Putamen (tissue), 1 donor: ENCODE measurements at places on chromosomes 7 and 10.

DNA sequence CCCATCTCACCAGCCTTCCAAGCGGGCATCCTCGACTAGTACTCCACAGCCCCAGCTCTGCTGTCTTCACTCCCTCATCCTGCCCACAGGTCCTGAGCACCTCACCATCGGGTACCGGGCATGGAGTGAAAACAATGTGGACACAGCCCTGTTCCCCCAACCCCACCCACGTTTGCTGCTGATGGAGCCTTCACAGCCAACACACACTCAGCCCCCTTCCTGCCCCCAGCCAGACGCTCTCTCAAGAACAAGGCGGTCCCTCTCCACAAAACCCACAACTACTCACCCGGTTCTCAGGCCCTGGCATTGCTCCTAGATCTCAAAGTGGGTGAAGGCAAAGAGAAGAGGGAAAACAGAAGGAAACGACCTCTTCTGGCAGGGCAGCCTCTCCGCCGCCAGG is 56.1 kb downstream of the SLIT1 start:
- peak; percentile 23 for DNase-seq

- DNase-seq: peak; percentile 3
These were observed at the start of gene HTR7 for GRCh38 chr10:90857635-90858460. TSS of gene HTR7 (minus strand) at chr10:90858039. CDS start at chr10:90857671, 368 bp downstream.

- no peak for DNase-seq
These were observed 349.8 kb downstream of the NXPH1 start for GRCh38 chr7:8783229-8783628.

DNA sequence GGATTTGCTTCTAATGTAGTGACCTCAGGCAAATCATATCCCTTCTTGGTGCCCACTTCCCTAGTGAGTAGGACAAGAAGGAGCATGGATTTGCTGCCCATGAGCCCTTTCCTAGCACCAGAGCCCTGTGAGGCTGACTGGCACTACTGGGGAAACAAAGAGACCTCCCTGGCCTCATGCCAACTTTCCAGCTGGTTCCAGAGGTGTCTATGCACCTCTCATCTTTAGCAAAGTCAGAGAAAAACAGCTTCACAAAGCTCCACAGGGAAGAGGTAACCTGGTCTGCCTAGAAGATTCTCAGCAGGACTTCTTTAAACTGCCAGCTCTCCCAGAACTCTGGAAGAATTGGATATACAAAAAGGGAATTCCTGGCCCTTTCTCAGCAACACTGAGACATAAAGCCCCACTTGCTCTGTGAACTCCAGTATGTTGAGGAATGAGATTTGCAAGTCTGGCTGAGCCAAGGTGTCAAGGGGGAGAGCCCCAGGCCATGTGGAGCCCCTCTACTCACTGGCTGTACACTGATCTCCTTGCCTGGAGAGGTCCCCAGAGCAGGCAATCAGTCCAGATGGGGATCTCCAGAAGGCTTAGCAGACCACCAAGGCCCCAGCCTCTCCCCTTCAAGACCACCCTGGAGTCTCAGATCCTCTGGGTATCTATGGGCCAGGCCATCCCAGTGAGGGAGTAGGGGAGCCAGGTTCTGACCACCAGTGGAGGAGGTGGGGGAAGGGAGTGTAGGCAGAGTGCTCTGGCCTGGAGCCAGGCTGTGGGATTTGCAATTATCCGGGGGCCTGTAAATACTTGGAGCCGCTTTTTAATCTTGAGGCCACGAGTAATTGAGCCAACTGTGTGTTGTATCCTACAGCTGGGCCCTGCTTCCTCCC is 24.4 kb upstream of the RBM20 start:
- no peak for DNase-seq

DNA sequence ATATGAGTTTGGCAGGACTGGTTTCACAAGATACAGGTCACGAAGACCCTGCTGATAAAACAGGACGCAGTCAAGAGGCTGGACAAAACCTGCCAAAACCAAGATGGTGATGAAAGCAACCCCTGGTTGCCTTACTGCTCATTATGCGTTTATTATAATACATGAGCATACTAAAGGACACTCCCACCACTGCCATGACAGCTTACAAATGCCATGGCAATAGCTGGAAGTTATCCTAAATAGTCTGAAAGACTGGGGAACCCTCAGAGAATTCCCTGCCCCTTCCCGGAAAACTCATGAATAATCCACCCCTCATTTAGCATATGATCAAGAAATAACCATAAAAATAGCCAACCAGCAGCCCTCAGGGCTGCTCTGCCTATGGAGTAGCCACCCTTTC is 73.1 kb downstream of the TEX36 start:
- no peak for DNase-seq

- DNase-seq: no peak
These were observed 275.2 kb upstream of the MGMT start for GRCh38 chr10:129191797-129192196.

GRCh38 chr10:59991661-59992060 is 85.3 kb upstream of the CCDC6 start:
- DNase-seq: peak; percentile 58

DNA sequence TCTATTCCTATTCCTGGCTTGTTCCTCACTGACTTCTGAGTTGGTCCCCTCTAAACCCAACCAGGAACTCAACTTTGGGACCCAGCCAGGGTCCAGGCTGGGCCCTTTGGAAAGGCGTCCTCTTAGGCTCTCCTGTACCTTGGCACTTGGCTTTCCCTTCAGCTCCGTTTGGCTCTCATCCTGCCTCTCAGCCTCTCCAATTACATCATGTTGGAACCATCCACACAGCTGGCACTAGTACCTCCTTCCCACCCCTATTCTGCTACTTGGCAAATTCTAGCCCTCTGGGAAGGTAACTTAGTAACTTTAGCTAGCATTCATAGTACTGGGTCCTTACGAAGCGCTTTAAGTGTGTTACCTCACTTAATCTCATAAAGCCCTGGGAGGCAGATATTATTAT is 205.3 kb upstream of the HABP2 start:
- DNase-seq: no peak

- no peak for DNase-seq
These were observed 89.9 kb upstream of the BTBD16 start for GRCh38 chr10:122181041-122181732.

DNA sequence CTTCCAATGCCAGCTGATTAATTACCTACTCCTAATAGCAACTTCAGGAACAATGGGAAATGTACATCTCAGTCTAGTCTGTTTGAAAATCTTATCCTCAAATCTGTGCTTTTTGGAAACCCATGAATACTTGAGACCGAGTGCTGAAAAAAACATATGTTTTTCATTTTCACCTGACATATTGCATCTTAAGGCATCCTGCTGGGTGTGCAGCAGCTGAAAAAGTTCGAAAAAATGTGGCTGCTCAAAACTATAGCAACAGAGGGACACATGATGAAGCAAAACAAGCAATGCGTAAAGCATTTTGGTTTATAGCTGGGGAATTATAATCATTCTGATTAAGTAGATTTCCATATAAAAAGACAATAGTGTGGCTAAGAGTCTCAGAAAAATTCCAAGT is 218.0 kb downstream of the CREB5 start:
- no peak for DNase-seq

DNA sequence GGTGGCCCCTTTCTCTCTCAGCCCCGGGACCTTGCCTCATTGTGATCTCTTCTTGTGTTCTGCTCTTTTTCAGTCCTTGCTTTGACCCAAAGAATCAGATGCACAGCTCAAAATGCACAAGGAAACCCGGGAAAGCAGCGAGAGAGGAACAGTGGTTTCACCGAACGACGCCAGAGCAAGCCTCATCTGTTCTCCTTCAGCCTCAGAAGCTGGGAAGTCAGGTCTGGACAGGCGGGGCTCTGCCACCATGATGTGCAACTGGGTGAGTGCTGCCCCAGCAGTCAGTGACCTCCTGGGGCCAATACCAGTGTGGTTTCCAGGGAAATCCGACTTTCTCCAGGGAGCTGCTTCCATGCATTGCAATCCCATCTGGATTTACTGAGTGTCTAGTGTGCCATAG is 133.4 kb downstream of the PRKCQ start:
- DNase-seq: no peak

DNA sequence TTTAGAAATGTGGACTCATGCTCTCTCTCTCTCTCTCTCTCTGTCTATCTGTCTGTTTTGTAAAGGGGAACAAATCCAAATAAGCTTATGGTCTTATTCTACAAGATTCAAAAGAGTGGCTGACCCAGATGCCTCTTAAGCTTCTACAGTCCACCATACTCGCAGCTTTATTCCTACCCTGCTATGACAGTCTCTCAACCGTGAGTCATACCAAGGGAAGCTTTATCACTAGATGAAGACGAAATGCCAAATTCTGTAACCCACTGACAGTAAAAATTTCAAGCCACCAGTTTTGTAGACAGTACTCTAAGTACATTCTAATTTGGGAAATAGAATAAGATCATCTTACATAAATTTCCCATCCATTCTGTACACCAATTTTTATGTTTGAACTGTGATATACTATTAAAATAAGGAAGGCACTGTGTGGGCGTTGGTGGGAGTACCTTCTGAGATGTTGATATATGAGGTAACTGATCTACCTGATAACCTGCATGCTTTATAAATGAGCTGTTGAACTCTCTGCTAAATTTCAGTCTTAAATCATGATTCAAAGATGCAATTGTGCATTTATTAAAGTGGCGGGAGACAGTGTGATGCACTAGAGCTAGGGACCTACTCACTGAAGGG is 153.2 kb downstream of the KLF6 start:
- DNase-seq: peak; percentile 34

DNA sequence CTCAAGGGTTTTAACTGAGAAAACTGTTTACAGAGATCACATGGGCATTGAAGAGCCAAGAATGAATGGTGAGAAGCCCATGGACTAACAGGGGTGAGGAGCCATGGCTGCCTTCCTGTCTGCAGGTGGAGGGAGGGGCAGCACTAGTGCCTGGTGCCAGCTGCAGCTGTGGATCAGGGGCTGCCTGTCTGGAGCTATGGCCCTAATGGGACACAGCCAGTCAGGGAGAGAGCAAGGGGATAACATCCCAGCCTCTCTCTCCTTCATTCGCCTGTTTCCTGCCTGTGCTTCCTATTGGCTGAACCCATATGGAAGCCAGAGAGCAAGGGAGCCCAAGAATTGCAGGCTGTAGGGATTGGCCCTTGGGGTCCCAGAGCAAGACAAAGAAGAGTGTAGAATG is 125.8 kb upstream of the GAD2 start:
- DNase-seq: no peak

DNA sequence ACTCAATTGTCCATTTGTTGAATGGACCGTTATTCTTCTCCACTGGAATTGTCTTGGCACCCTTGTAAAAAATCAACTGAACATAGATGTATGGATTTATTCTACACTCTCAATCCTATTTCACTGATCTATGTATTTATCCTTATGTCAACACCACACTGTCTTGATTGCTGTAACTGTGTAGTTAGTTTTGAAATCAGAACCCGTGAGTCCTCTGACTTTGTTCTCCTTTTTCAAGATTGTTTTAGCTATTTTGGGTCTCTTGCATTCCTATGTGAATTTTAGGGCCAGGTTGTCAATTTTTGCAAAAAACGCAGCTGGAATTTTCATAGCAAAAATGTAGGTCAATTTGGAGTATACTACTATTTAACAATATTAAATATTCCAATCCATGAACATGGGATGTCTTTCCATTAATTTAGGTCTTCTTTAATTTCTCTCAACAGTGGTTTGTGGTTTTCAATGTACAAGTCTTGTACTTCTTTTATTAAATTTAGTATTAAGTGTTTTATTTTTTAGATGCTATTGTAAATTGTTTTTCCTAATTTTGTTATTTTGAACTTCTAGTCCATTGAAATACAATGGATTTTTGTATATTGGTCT is 10.0 kb downstream of the CAMK2B start:
- no peak for DNase-seq

GRCh38 chr10:8073691-8074416 is 19.4 kb downstream of the GATA3 start:
- DNase-seq: no peak

GRCh38 chr7:130741331-130741995 is 7.5 kb upstream of the KLF14 start:
- no peak for DNase-seq

- no peak for DNase-seq
These were observed 30.7 kb upstream of the ZNF92 start for GRCh38 chr7:65342723-65343629.

GRCh38 chr7:55119571-55119970 is 100.8 kb downstream of the EGFR start:
- no peak for DNase-seq

GRCh38 chr10:101566333-101567164 is 21.5 kb downstream of the POLL start:
- peak; percentile 33 for DNase-seq

GRCh38 chr10:77532068-77532467 is 105.5 kb downstream of the KCNMA1 start:
- DNase-seq: no peak

GRCh38 chr7:54337466-54337865 is 204.7 kb upstream of the VSTM2A start:
- DNase-seq: no peak

DNA sequence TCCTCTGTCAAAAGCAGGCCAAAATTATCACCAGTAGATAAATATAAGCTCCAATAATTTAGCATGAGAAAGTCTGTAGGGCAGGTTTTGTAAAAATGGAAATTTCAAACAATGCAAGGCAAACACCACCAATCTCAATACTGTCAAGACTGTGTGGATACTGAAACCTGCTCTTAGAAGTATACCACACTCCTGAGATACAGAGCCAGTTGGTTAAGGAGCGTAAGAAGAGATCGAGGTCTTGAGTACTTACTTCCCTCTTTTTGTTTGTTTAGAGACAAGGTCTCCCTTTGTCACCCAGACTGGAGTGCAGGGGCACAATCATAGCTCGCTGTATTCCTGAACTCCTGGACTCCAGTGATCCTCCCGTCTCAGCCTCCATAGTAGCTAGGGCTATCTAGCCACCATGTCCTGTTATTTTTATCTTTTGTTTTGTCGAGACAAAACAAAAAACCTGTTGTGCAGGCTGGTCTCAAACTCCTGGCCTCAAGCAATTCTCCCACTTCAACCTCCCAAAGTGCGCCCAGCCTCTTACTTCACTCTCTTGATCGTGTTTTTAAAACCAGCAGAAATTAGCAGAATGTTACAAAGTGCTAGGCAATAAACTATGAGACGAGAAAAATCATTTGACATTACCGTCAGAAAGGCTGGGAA is 205.7 kb downstream of the PARD3 start:
- DNase-seq: no peak

- no peak for DNase-seq
These were observed 26.4 kb upstream of the GNA12 start for GRCh38 chr7:2870471-2870931.

GRCh38 chr7:55444786-55445185 is 79.6 kb downstream of the LANCL2 start:
- DNase-seq: no peak

DNA sequence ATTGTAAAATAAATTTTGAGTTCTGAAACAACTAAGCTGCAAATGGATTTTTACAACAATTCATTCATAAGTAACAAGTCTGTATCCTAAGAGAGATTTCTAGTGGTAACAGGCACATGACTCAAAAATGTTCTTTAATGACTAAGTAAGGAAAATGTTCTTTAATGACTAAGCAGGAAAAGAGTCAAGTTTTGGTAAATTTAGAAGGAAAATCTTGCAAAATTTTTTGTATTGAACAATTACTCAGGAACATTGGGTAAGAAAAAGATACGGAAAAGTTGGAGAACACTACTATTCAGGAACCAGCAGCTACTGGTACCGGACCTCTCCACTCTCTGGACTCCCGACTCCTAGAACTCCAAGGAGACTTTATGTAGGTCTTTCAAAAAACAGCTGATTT is 33.5 kb downstream of the HYCC1 start:
- no peak for DNase-seq
